Activated naive CD4-positive, alpha-beta T cell treated with Interleukin-2 at 50 U/mL for 16 hours (primary cell): ENCODE measurements at places on chromosomes 13 and 19.

DNA sequence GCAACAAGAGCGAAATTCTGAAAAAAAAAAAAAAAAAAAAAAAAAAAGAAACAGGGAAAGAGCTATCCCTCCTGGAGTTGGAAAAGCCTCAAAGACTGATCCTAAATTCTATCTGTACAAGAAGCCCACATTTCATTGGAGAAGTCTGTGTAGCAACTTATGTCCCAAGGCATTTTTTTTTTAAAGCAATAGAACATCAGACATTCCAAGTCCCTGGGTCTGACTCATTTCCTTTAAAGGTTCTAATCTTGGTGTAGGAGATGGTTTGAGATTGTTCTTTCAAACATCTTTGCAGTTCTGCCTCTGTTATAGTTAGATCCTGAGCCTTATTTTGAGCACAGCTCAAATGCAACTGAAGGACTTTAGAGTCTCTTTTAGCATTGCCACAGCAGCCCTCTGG lies 706.5 kb upstream of the MIR17HG start:
- no peak for DNase-seq

DNA sequence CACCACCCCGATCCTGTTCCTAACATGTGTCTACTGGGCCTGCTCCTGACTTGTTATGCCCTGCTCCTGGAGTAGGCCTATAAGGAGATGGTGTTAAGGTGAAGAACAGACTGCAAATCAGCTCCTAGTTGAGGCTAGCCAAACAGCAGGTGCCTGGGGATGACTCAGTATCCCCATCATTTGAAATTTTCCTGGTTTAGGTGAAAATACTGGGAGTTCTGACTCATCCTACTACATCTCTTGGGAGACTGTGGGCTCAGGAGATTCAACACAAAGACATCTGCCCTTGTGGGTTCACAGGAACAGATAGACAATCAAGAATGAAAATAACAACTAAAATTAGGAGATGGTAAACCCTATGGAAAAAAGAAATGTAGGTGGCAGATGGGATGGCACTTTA lies 41.2 kb downstream of the BRD4 start:
- no peak for DNase-seq

DNA sequence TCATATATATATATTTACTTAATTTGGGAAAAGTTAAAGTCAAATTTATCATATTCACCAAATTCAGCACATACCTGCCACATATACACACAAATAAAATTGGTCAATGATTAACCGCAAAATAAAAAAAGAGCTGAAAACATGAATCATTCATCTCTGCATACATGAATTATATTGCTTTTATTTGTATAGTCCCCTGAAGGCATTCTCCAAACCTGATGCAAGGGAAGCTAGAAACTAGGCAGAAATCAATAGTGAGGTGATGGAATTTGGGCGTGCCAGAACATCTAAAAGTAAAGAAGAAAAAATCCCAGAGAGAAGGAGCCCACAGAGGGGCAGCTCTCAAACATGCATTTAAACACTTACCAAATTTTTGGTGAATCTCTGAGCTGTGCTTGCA lies 60.1 kb downstream of the UFM1 start:
- DNase-seq: no peak

- peak; percentile 27 for DNase-seq
These were observed 9.4 kb downstream of the FCER2 start for GRCh38 chr19:7692417-7693088.

DNA sequence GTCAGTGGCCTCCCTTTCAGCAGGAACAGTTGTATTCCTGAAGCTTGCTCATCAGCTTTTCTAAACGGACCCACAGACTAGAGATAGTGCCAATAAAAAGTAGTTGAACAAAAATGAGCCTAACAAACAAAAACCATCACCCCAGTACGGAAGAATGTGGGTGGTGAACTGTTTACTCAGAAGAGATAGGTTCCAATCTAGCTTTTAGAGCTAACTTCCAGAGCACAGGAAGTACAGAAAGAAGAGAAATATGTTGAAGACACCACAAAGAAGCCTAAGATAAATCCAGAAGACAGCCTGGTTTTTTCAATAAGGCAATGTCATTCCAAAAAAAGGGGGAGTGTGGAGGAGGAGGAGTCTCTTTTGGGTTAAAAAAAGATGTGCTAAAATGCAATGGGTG lies 2.8 kb upstream of the LMO7 start:
- no peak for DNase-seq

GRCh38 chr13:83733293-83733692 lies 149.0 kb downstream of the SLITRK1 start:
- no peak for DNase-seq

GRCh38 chr13:73304442-73304841 lies 245.6 kb downstream of the KLF5 start:
- no peak for DNase-seq

GRCh38 chr13:105936816-105937215 lies 598.6 kb downstream of the EFNB2 start:
- DNase-seq: no peak

- no peak for DNase-seq
These were observed 20.2 kb downstream of the SIGLECL1 start for GRCh38 chr19:51271067-51271466.

DNA sequence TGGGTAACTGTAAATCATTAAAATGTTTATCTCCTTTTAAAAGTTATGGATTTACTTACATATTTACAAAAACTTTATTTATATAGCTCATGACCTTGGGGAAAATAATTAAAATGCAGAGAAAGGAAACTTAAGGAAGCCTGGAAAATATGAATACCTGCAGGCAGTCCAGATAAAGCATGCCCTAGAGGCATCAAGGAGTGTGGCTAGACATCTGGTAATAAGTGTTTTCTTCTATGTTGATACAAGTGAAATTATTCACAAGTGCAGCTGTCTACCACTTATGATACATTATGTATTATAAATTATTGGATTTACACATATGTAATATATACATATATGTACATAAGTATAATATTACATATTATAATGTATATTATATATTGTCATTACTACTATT lies 207.9 kb downstream of the LMO7 start:
- DNase-seq: no peak

DNA sequence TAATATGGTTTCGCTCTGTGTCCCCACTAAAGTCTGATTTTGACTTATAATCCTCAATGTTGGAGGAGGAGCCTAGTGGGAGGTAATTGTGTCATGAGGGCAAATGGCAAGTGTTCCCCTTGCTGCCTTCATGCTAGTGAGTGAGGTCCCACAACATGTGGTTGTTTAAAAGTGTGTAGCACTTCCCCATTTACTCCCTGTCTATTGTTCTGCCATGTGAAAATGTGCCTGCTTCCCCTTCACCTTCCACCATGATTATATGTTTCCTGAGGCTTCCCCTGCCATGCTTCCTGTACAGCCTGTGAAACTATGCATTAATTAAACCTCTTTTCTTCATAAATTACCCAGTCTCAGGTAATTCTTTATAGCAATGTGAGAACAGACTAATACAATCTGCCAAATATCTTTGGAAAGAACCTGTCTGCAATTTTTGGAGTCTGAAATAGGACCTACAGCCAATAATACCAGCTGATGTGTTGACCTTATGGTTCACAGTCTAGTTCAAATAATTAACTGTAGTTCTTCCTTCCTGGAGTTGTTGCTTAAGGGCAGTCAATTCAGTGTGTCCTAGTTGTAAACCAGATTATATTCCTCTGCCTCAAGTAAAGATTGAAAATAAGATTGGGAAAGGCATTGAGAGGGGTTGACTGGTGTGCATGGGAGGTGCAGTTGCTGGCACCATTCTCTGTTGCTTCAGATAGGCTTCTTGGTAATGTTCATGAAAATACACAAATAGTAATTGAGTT lies 1442.9 kb downstream of the SLITRK1 start:
- DNase-seq: no peak

DNA sequence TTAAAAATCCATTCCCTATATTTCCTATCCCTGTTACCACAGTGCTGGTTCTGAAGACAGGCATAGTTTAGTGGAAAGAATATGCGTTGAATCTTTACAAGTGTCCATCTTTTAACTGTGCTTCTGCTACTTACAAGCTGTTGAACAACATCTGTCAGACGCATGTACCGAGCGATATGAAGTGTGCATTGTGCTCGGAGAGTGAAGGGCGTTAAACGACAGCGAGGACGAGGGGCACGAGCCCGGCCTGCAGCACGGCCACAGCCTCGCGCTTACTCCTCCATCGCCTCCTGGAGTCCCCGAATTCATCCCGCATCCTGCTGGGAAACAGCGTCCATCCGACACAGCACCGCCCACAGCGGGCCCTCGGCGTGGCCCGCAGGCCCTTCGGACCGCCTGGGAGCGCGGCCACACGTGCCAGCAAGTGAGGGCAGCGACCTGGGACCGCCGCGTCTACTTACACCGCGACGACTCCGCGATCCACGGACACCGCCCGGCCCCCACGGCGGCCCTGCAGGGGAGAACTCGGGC lies 514 bp downstream of the PCID2 start:
- no peak for DNase-seq

DNA sequence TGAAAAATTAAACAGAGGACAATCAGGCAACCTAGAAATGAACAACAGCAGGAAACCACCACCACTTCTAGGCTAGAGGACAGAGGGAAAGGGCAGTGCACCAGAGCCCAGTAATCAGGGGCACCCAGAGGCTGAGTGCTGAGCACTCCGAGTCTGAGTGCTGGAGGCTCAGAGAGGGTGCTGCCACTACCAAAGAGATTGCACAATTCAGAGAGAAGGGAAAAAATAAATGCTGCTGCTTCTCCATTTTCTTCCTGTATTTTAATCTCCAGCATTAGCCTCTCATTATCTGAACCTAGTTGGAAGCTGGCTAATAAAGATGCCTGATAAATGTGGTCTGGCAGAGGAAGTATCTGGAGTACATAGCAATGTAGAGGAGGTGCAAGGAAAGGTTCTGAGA lies 11.8 kb upstream of the ZNF175 start:
- no peak for DNase-seq

DNA sequence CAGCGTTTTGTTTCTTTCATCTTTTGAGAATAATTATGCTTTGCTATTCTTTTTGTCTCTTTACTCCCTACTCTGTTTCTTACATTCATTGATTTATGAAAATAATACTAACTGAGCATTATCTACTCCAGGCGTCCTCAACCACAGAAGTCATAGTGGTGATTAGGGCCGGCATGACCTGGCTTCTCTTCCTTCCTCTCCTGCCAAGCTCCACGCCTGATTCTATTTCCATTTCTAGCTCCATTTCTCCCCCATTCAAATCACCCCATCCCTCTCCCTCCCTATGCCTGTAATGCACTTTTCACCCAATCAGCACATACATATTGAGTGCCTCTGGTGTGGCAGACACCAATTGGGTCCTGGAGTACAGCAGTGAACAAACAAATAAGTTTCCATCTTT lies 183.2 kb upstream of the GPR12 start:
- DNase-seq: no peak
